Ureter (tissue), 1 donor: ENCODE measurements at places on chromosomes 4 and X. TPM values are rescaled to one million over a fixed set of nuclear protein-coding genes. Genes with fewer than 3 reads are reported as not detected.

- no peak for DNase-seq
Measured at GRCh38 chrX:153773218-153773611, 7.6 kb upstream of the SRPK3 start.

DNA sequence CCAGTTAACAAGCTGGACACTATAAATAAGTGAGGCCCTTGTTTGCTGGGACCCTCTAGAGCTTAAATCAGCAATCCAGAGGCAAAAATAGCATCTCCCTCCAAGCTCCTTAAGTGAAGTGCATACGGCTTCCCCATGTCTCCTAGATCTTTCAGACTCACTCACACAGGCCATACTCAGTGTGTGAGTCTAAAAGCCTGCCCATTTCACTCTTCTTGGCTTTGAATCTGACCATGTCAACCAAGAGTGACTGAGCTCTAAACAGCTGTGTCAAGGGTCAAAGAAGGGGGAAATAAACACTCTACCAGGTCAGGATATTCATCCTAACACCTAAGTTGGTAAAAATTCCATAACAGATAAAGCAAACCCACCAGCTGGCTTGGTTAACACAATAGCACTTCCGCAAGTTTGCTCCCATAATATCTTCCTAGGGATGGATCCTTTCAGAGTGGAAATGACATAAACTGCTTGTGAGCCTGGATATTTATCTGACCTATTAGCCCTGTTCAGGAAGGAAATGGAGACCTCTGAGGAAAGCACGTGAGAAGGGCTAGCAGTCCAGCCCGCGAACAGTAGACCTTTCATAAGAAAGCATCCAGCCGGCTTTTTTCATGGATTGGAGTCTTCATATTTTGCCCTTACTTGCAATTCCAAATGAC is 65.6 kb downstream of the MID1 start:
- DNase-seq, result no peak

DNA sequence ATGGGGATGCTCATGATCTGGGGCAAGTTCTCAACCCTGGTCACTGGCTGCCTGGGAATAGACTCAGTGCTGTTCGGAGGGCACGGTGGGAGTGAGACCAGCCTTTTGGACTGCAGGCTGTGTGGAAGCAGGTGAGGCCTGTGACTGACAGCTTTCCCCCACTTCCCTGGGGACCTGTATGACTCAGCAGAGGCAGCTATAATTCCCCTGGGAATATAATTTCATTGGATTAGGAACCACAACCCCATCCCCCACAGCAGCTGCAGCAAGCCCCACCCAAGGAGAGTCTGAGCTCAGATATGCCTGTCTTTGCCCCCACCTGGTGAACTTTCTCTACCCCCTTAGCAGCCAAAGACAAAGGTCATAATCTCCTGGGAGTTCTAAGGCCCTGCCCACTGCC is 408.6 kb downstream of the PPP3CA start:
- no peak for DNase-seq

The SMR3B gene
- not detected for total RNA-seq

DNA sequence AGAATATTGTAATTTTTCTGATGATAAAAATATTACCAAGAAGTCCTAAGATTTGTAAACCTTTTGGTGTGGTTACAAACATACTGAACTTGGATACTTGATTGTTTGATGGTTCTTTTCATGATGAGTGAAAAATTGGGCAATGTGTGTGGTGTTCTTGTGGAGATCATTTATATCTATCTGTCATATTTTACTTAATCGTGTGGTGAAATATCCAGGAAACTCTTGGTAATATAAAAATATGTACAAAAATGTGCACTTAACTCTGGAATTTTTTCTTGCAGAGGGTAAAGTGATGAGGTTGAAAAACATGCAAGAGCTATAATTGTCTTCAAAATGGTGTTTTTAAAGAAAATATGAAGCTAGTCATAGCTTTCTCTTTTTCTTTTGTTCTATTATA is 2.8 kb downstream of the DCUN1D4 start:
- no peak for DNase-seq

DNA sequence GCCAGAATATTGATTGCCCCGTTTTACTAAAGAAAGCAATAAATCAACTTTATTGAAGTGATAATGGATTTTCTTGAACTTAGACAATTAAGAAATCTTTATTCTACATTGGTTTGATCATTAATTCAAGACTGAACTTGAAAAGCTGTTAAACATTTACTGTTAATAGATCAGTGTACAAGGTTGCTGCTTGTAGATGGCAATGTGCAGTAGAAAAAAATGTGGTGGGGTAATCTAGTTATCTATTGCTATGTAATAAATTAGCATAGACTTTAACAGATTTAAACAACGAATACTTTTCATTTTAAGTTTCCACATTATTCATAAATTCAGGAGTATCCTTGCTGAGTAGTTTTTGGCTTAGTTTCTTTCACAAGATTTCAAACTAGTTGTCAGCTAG is 612.5 kb downstream of the ACTRT1 start:
- DNase-seq, result no peak
